Hindlimb muscle (tissue), 1 donor: ENCODE measurements at places on chromosomes 1 and 21.

DNA sequence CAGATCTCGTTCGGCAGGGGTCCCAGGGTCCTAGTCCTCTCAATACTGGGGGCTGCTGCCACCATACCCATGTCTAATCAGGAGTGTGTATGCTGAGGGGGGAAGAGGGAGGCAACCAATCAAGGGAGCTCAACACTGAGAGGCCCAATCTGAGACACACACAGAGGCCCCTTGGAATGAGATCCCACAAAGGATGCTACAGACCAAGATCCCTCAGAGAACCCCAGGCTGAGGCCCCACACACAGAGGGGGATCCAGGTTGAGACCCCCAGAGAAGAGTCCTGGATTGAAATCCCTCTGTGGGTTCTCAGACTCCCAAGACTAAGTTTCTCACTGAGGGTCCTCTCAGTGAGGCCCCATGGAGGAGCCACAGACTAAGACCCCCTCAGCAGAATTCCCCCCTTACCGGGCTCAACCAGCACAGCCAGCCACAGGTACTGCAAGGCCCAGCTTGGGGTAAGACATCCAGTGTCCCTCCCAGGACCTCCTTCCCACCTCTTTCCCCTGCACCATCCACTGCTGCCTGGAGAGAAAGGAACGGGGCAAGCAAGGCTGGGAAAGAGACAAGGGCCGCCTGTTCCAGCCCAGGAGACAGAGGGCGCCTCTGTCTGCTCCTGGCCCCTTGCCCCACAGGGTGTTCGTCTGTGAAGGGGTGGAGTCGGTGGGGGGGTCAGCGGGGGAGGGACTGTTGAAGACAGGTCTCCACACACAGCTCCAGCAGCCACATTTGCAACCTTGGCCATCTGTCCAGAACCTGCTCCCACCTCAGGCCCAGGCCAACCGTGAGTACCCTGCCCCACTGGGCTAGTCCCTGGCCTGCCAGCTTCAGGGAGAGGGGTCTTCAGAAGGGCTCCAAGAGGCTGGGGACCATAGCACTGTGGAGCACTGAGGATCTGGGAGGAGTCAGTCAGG is at the start of gene S100A1:
Gene S100A1 (plus strand): TSS at position 720 of the 912 bp plus-strand sequence. CDS start 2,088 bp downstream, outside the sequence.
- DNase-seq, result no peak

DNA sequence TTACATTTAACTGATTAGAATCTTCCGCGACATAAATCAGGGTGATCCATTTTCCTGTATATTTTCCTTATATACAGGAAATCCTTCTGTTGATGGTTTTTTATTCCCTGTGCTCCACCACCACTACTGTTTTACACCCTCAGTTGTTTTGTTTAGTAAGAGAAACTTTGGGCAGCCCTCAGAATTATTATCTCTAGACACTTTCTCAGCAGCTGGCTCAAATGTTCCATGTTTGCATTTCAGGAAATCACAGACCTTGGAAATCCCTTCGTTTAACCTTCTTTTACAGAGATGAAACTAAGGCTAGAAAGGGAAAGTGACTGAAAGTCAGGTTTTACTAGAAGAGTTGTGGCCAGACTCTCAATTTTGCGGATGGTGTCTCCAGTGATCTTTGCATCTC is 15.2 kb downstream of the ZNF697 start:
- no peak for DNase-seq

- DNase-seq, result no peak
These were observed 165.8 kb downstream of the ST6GALNAC3 start for GRCh38 chr1:76240316-76240715.

GRCh38 chr1:159936273-159936904 is 9.0 kb downstream of the IGSF9 start:
- peak; percentile 58 for DNase-seq

DNA sequence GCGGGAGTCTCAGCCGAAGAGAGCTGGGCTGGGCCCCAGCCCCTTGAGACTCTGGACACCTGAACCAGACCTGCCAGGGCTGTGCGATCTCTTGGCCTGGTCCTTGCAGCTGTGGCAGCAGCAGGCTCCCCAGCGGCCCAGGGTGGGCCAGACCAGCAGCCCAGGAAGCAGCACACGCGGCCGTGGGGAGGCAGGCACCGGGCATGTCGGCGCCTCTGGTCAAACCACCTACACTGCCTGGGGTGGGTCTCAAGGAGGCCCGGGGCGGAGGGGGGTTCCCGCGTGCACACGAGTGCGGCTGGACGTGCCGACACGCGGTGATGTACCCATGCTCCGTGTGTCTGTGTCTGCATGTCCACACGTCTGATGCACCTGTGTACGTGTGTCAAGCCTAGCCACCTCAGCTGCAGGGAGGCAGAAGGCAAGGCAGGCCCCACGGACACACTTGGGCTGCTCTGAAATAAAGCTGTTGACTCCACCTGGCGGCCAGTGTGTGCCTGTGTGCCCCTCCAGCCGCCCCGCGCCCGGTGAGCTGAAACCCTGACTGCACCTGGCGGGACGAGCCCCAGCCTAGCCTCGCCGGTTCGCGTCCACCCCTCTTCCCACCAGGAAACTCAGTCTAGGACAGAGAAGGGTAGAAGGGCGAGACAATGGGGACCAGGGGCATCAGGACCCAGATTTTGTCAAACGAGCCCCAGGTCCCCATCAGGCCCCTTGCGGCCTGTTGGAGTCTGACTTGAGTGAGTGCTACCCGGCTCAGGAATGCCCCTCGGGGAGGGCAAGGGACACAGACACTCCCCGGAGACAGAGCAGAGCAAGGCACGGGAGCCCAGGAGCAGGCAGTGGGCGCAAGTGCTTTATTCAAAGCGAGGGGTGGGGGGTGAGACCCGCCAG is 11.6 kb downstream of the SCNN1D start:
- DNase-seq, result no peak

GRCh38 chr1:7640920-7641585 is 130.0 kb upstream of the VAMP3 start:
- DNase-seq, result no peak

GRCh38 chr1:114750780-114751179 is 7.0 kb downstream of the CSDE1 start:
- DNase-seq, result no peak

DNA sequence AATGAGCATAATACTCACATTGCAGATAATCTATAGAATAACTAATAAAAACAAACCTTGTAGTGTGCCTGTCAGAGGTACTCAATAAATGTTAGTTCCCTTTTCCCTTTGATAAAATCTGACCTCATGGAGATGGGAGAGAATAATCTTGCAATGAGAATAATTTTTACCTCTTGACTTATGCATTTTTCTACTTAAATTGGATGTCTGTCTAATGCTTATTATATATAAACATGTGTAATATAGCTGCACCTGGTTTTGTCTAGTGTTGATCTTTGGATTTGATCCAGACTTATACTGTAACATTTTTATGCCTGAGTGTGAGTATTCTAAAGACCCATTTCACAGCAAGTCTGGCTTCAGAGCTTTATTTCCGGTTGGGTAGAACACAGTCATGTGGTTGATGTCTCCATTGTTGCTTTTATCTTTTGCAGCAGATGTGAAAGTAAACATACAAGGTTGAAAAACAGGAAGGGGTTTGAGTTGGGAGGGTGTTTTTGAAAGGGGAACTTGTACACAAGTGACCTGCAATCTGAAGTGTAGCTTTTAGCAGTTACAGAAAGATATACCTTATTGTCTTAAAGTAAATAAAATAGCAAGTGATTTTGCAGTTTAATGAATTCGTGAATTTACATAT is 12.4 kb downstream of the EPB41 start:
- DNase-seq, result no peak

- DNase-seq, result peak; percentile 78
These were observed 21.8 kb upstream of the PDC start for GRCh38 chr1:186482661-186483255.

GRCh38 chr1:43843684-43844083 is 89.9 kb upstream of the ARTN start:
- no peak for DNase-seq

- DNase-seq, result no peak
These were observed 97.2 kb downstream of the PCBP3 start for GRCh38 chr21:45740491-45741357.

DNA sequence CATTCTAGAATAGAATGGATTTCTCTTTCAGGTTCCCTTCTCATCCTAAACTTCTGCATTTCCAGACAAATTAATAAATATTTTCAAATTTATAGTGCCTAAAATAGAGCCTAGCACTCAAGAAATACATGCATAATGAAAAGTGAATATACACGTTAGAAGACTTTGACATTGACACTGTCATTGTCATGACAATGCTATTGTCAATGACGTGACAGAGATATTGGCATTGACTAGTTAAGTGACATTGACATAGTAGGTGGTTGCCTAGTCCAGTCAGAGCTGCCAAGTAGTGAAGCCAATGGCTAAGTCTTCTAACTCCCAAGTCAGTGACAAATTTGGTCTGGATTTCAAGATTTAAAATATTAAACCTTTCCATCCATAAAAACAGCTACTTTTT is 410.5 kb downstream of the LMO4 start:
- DNase-seq, result no peak

DNA sequence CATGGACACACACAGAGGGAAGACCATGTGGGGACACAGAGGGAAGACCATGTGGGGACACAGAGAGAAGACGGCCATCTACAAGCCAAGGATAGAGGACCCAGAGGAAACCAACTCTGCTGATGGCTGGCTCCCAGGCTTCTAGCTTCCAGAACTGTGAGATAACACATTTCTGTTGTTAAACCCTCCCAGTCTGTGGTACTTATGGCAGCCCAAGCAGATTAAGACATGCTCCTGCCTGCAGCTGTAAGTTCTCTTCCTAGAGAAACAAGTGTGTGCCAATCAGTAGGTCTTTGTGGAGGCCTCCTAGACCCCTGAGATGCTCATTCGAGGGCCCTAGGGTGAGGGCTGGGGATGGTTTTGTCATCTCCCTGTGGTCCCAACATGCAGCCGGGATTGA is 2.7 kb downstream of the AGT start:
- no peak for DNase-seq

- no peak for DNase-seq
These were observed 16.5 kb downstream of the PIGK start for GRCh38 chr1:77202751-77203150.

DNA sequence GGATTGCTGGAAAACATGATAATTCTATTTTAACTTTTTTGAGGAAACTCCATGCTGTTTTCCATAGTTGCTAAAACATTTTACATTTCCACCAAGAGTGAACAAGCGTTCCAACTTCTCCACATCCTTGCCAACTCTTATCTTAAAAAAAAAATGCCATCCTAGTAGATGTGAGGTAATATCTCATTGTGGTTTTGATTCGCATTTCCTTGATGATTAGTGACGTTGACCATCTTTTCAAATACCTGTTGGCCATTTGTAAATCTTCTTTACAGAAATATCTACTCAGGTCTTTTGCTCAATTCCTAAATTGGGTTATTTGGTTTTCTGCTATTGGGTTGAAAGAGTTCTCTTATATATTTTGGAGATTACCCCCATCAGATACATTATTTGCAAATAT is 77.4 kb upstream of the CLDN14 start:
- no peak for DNase-seq

DNA sequence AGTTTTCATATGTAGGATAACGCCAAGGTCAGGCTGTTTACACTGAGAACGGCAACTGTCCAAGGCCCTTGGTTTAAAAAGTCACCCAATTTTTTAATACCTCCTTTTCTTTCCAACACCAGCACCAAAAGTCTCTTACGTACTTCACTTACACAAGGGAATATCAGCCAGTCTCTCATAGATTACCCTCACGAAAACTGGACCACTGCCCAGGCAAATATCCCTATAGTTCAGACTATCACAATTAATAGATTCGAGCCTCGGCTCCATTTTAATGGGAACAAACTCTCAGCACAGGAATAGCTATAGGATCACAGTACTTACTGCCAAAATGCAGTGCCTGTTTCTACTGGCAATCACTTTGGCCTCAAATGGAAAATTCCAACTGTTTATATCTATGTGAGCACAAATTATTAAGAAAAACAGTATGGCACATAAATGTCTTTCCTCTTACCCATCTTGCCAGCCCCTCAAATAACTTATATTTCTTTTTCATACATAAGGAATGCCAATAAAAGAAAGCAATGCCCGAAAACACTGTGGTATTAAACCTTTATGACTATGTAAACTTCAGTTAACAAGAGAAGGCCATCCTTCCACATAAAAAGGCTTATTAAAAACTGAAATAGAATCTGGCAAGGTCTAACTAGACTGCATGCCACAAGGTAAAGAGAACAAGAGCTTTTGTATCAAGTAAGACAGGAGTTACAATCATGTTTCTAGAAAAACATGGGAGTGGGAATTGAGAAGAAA is 97.8 kb downstream of the SLC45A1 start:
- DNase-seq, result no peak

- DNase-seq, result no peak
These were observed 387.8 kb upstream of the ADGRL2 start for GRCh38 chr1:81412954-81413353.

DNA sequence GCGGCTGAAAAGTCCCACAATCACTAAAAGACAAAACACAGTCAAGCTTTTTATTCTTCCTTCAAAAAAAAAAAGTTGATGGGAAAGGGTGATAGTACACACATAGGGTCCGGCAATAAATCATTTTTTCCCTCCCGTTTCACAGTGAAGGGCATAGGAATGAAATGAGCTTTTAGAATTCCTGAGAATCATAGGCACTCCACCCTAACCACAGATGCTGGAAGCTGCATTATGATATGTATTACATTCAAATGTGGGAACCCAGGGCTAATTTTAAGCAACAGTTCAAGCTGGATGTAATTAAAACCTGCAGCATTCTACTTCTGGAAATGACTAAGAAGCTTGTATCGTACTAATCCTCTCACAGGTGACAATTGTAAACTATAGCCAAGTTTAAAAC is 75.7 kb upstream of the KCNJ15 start:
- no peak for DNase-seq

DNA sequence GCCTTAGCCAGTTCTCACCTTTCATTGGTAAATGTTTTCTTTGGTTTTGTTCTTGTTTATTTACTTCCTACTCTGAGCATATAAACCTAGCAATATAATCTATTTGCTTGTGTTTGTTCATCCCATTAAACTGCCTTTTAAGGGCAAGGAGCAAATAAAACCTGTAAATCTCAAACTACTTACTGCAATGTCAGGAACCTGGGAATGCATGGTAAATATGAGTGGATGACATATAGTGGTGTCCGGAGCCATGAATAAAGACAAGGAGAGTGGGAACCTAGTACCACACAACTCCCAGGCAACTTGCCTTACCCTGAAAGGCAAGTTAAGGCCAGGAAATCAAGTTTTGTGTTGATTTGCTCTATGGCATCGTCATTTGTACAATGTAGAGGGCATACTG is 1133.7 kb upstream of the NCAM2 start:
- no peak for DNase-seq

DNA sequence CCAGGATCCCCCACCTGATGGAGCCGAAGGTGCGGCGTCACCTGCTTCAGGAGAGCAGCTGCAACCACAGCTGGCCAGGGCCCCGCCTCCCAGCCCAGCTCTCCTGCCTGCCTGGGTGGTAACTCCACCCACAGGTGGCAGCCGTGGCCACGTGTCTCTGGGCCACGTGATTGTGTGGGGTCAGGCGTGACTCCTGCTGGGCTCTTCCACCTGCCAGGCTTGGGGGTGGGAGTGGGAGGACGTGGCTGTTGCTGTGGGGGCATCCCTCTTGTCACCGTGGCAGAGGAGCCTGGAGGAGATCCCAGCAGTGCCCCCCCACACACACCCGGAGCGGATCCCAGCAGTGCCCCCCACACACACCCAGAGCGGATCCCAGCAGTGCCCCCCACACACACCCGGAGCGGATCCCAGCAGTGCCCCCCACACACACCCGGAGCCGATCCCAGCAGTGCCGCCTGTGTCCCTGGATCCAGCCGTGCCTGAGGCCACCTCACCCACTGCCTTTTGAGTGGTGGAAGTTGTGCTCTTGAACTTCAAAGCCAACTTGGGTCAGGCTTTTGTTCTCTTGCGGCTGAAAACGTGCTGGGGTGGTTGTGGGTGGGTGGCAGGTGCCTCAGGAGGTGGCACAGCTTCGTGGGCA is 32.2 kb downstream of the POFUT2 start:
- no peak for DNase-seq
